Hepatocyte (in vitro differentiated cells): ENCODE measurements at places on chromosomes 6 and 20.

GRCh38 chr6:71737953-71738352, 148.4 kb upstream of the RIMS1 start:
- DNase-seq, result no peak

DNA sequence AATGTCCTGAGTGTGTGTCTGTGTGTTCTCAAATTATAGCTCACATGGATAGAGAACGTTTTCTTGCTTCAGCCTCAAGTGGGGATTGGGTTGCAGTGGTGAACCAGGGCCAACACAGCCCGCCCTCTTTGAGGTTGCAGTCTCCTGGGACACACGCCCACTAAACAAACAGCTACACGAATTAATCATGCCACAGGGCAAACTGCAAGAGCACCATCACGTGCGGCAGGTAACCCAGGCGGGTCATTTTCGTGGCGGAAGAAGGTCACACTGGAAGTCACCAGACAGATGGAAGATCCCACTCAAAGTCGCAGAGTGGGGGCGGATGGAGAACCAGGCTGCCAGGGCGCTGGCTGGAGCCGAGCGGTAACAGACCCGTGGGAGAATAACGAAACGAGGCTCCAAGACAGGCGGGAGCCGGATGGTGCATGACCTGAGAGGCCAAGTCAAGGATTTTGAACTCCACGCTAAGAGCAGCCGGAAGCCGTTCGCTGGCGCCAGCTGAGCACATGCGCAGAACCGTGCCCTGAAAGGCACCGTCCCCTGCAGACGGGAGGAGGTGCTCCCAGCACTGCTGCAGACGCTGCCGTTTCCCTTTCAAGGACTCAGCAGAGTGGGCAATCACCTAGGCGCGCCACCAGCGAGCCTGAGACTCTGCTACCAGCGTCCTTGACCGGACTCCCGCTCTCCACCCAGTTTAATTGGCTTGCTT, 10.7 kb downstream of the DLL1 start:
- DNase-seq, result peak; percentile 55

- DNase-seq, result peak; percentile 24
Observed at GRCh38 chr6:37940074-37940847, 120.7 kb downstream of the ZFAND3 start.

- peak; percentile 33 for DNase-seq
Observed at GRCh38 chr6:16711546-16712254, 49.6 kb downstream of the ATXN1 start.

- no peak for DNase-seq
Observed at GRCh38 chr6:19013026-19013705, 626.0 kb downstream of the RNF144B start.

DNA sequence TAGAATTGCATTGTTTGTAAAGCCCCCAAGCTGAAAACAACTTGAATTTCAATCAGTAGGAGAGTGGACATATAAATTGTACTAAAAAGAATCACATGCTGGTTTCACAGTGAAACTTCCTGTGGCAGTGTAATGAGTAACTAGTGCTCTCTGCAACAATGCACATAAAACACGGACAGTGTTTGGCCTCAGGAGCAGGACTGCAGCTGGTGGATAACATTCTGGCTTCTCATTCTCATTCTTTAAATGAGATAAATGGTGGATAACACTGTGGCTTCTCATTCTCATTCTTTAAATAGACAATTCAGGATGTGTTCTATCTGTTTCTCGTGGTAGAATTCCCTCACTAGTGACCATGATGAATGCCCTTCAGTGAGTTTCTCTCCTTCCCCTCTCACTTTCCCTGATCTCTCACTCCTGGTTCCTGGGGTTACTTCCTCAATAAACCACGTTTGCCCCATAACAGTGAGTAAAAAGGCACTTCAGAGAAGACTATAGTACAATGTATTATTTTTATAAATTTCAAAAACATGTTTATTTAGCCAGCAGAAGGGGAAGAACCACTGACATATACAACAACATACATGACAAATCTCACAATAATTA, 59.9 kb downstream of the SLC22A2 start:
- peak; percentile 46 for DNase-seq

DNA sequence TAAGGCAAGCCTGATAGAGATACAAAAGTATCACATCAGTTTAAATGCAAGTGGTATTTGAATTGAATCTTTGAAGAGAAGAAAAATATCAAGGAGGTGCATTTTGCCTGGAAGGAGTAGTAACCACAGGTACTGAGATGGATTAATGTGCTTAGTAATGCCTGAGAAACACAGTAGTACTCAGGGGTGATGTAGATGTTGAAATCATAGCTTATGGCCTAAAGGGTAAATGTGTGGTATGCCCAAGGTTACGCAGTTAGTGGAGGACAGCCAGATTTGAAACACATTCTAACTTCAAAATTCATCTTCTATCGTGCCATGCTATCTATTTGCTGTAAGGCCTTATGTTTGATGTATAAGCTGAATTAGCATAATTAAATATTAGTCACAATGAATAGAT, 55.9 kb downstream of the STXBP5 start:
- no peak for DNase-seq

GRCh38 chr6:1498491-1499113, 109.2 kb downstream of the FOXF2 start:
- DNase-seq, result no peak

GRCh38 chr6:31393932-31394331, 9.5 kb upstream of the MICA start:
- no peak for DNase-seq

GRCh38 chr6:5486214-5486613, 224.9 kb downstream of the FARS2 start:
- DNase-seq, result no peak

DNA sequence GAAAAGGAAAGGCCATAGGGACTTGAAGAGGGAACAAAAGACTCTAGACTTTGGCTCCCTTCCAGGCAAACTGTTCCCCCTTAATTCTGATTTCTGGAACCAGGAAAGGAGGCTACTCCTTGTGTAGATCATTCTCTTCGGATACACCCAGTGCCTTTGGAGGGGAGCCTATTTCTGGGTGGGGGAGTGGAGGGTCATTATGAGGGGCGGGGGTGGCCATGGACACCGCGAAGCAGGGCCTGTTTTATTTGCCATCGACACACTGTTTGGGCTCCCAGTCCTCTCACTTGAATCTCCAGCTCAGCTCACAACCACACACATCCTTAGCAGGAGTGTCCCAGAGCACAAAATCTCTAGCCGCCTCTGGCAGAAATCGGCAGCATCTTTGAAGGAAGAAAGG, 132.3 kb downstream of the PXDC1 start:
- no peak for DNase-seq

GRCh38 chr6:13528777-13529343, 41.5 kb upstream of the GFOD1 start:
- no peak for DNase-seq

DNA sequence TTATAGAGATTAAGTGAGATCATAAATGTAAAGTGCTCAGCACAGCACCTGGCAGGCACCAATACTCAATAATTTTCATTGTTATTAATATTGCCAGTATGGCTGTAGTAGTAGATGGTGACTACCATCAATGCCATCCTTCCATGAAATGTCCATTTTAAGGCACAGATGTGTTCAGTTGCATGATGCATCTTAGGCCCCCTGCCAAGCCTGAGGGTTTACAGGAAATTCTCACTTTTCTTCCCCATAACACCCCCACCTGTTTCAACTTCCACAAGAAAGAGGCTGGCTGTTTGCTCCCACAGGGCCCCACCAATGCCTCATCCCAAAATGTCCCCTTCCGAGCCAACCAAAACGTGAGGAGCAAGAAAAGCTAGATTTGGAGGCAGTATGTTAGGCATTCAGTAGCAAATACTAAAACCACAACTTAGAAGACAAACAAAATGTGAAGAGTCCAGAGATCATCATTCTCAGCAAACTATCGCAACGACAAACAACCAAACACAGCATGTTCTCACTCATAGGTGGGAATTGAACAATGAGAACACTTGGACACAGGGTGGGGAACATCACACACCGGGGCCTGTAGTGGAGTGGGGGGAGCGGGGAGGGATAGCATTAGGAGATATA, 110.6 kb upstream of the NHSL1 start:
- DNase-seq, result no peak

- no peak for DNase-seq
Observed at GRCh38 chr20:47354714-47355488, 1.6 kb downstream of the ZMYND8 start.

GRCh38 chr6:136037876-136038460, 186.5 kb downstream of the PDE7B start:
- peak; percentile 21 for DNase-seq
